Activated gamma-delta T cell treated with anti-CD3 and anti-CD28 coated beads, Interleukin-2, amount 50 U/mL, for 16 hours (primary cell): ENCODE measurements at places on chromosomes 1 and 21.

DNA sequence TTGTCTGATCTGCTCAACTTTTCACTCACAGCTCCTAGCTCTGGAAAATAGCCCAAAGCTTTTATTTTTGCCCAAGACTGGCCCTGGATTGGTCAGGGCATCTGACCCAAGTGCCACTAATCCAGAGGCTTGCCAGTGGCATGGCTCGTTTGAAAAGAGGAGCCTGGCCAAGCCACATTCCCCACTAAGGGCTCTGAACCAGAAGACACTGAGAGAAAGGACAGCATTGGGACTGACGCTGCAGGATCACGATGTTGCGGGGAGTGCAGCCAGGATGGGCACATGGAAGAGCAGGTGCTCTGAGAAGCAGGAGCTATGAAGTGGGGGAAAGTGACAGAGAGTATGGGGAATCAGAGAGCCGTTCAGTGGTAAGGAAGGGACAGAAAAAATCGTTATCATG, 44.9 kb upstream of the TSPAN2 start:
- DNase-seq = no peak

DNA sequence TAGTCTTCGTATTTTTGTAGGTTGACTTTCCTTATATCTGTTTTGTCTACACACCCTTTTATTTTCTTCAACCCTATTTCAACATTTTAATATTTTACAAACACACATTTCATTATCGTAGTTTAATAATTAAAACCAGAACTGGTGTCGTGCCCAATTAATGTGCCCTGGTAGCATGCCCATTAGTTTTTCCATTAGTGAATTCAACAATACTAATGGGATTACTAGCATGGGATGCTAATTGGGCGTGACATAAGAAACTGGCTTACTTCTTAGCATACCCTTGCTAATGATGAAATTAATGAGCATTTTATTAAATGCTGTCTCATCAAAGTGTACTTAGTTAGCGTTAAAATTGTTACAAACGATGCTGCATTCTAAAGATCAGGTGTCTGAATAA, 332.7 kb downstream of the USH2A start:
- DNase-seq = no peak

- peak; percentile 71 for DNase-seq
Measured at GRCh38 chr1:155091071-155092051, 12.7 kb downstream of the EFNA3 start.

- no peak for DNase-seq
Measured at GRCh38 chr1:113934511-113935055, 5.5 kb downstream of the HIPK1 start.

DNA sequence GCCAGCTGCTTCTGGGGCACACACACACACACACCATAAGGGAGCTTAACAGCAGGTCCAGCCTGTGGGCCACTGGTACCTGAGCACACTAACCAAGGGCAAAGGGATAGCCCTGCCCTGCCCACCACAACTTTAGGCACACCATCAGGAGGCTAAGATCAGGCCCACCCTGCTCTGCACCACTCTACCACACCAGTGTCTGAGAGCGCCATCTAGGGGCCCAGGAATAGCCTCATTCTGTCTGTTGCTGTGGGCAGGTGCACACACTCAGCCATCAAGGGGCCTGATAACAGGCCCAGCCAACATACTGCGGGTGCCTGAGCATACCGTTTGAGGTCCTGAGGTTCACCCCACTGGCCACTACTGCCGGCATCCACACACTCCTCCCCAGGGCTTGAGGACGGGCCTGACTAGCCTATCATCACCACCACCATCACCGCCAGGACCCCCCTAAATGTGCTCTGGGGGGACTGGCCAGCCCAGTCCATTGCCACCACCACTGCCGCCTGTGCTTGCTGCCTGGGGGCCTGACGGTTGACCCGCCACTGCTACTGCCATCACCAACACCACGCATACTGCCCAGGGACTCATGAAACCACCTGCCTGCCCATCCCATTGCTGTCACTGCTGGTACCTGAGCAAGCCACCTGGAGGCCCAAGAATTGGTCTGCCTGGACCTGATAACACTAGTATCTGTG, 31.3 kb downstream of the NSL1 start:
- peak; percentile 13 for DNase-seq
